ENCODE measurements at places on chromosomes 2 and 18.

DNA sequence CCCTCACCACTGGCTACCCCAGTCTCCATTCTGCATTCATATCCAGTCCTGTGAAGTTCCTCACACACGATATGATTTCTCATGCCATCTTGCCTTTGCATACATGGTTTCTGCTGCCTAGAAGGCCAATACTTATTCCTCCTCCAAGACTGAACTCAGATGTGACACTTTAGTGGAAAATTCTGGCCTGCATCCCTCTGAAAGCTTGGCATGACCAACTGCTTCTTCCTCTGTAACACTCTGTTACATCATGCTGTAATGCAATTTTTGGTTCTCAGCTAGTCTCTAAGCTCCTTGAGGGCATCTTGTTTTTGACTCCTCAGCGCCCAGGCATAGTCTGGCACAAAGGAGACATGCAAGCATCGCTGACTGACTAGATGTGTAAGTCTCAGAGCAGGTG is 12.6 kb downstream of the FAM161A start:
- DNase-seq, result no peak

- peak; percentile 48 for DNase-seq
These were observed 121.8 kb upstream of the DNAJC10 start for GRCh38 chr2:182594286-182594685.

GRCh38 chr2:102801858-102802699 is 40.2 kb downstream of the TMEM182 start:
- no peak for DNase-seq

- peak; percentile 54 for DNase-seq
These were observed 98.6 kb downstream of the CAPN13 start for GRCh38 chr2:30708491-30709290.

- no peak for DNase-seq
These were observed 30.4 kb downstream of the HDAC4 start for GRCh38 chr2:239370403-239370802.

- DNase-seq, result peak; percentile 13
These were observed 194.8 kb downstream of the NDUFA10 start for GRCh38 chr2:239830121-239831000.

GRCh38 chr18:49018554-49019445 is 68.0 kb upstream of the SMAD7 start:
- no peak for DNase-seq

DNA sequence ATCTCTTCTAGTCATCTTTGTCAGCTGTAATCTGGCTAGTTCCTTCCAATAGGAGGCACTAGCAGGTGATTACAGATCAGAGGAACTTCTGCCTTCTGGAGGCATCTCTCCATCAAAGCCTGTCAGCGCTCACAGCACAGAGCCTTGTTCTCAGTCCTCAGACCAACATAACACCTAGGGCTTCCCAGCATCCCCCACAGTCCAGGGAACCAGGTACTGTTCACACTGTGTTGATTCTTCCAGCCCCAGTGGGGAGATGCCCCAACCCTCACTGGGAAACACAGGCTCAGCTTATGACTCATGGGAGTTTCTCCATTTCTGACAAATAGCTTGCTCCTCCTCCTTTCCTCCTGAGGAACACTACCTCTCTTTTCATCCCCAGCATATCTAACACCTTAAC is 601.7 kb downstream of the CBLN2 start:
- no peak for DNase-seq

GRCh38 chr18:6376433-6377229 is 38.1 kb downstream of the L3MBTL4 start:
- DNase-seq, result no peak

DNA sequence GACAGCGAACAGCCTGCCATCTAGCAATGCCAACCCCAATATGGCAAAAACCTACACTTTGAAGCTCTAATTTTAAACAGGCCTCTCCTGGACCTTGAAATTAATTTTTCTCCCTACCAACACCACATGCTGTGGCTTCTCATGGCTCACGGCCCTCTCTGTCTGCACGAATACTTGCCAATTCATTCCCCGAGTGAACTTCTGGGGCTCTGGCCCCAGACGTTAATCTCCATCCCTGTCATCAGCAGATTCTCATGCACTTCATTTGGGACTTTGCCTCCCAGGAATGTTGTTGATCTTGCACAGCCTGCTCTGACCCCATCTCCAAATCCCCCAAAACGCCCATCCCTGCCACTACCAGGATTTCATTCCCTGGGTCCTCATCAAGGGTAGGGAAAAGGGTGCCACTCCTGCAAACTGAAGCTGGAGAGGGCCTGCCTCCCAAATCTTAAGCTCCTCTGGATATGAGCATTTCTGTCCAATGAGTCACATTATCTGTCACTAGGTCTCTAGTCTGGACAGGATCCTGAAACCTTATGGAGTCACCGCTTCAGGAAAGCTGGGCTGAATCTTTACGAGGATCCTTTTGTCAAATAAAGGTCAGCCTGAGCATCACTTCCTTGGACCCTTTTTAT is 10.4 kb downstream of the FIGLA start:
- peak; percentile 24 for DNase-seq

- DNase-seq, result no peak
These were observed 144.0 kb downstream of the EML6 start for GRCh38 chr2:54867457-54867856.

DNA sequence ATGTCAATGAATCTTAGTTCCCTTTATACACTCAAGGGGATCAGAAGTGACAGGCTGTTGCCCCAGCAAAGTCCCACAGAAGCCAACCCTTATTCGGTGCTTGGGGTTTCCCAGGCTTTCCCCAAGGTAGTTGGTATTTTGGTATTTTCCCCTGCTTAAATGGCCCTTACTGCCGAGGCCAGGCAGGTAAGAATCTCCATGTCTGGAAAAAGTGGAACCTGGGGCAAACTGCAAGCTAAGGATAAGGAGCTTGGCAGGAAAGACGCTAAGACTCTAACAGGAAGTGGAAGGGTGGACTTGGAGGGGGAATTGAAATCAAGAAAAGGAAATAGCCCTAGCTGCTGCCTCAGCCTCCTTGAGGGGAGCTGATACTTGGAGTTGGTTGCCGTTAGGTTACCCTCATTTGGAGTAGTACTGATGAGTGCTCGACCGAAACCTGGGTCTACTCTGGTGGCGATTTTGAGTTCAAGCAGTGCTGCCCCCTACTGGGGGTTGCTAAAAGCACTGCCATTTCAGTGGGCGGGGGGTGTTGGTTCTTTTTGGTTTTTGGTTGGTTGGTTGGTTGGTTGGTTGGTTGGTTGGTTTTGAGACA is 3.3 kb upstream of the GPBAR1 start:
- peak; percentile 34 for DNase-seq

DNA sequence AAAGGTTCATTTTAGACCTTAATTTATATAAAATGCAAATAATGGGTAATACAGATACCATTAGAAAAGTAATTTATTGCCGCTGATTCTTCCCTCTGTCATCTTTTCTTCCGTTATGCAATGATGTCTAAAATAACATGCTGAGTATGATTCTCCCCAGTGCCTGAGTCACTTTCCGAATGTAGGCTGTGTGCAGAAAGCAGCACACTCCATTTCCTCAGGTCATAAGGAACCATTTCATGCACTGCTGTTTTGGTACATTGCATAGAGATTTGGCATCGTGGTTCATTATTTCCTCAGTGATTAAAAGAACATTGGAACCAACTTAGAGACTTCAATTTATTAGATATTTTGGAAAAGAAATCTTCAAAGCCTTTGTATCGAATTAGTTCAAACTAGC is 173.5 kb downstream of the CDH2 start:
- DNase-seq, result peak; percentile 81

- no peak for DNase-seq
These were observed 1300.5 kb upstream of the DDX18 start for GRCh38 chr2:116513991-116514390.

GRCh38 chr2:60556576-60557485 is 3.4 kb upstream of the BCL11A start:
- DNase-seq, result no peak

GRCh38 chr2:54559593-54560145 is 103.5 kb downstream of the SPTBN1 start:
- DNase-seq, result peak; percentile 89

DNA sequence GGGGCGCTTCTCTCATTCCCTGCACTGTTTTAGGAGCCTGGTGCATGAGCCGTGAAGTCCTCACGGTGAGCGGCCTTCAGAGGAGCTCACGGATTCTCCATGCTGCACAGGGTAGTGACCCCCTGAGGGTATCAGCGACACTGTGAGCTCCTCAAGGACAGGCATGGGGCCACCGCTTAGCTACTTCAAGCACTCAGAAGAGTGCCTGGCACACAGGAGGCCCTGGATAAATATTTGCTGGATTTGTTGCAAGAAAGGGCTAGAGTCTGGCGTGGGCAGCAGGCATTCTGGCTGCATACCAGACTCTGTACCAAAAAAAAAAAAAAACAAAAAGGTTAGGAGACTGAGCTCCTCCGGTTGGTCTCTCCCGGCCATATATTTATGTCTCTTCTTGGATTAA is 5.7 kb upstream of the MBP start:
- DNase-seq, result no peak

DNA sequence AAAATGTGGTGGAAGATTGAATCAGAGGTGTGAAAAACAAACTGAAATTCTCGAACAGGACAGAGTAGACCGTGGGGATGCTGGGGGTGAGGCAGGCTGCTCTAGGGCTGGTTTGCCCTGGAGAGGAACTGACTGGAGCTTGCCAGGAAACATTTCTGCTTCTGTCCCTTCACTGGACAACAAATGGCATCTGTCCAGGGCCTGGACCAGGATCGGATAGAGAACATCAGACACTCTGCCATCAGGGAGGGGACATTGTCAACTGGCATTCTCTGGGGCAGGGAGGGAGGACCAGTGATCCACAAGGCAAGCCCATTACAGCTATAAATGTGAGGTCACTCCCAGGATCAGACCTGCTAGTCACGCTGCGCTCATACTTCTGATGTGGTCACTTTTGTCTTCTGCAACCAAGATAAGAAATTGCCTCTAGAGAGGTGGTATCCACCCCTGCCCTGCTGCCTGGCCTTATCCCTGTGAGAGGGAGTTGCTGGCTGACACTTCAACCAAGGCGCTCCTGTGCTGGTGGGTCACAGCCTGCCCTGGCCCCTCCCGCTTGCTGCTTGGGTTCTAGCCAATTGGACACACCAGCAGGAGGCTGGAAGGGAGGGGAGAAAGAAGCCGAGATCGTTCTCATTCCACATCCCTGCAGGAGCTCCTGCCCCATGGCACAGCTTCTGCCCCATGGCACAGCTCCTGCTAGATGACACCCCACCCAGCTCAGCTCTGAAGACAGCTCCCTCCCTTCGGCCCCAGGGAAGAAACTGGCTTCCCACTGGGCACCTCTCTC is 8.7 kb downstream of the NPPC start:
- no peak for DNase-seq

GRCh38 chr2:106358521-106358920 is 109.7 kb downstream of the RGPD3 start:
- no peak for DNase-seq

- no peak for DNase-seq
These were observed 33.2 kb downstream of the RAPH1 start for GRCh38 chr2:203501873-203502272.

Measured in fibroblast of mammary gland (primary cell).